IPS DF 19.7 (cell line): ENCODE measurements at places on chromosomes 7 and 10.

DNA sequence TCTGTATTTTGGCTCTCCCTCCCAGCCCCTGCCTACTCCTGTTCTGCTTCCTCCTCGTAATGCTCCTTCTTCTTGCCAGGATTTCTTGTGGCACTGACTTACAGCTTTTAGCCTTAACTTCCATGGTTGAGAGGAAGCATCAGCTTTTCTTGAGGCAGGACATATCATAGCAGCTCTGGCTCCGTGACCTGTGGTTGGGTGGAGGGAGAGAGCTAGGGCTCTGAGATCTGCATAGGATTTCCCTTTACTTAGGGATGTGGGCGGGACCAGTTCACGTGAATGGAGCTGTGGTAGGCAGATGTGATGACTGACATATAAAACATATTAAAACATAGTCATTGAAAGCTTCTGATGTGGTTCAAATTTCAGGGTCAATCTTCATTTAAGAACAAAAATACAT lies 10.6 kb upstream of the RAB11FIP2 start:
- DNase-seq, result no peak

- no peak for DNase-seq
Observed at GRCh38 chr10:17854044-17854652, 45.0 kb downstream of the MRC1 start.

GRCh38 chr7:147497246-147497645 lies 1093.3 kb upstream of the C7orf33 start:
- DNase-seq, result no peak

DNA sequence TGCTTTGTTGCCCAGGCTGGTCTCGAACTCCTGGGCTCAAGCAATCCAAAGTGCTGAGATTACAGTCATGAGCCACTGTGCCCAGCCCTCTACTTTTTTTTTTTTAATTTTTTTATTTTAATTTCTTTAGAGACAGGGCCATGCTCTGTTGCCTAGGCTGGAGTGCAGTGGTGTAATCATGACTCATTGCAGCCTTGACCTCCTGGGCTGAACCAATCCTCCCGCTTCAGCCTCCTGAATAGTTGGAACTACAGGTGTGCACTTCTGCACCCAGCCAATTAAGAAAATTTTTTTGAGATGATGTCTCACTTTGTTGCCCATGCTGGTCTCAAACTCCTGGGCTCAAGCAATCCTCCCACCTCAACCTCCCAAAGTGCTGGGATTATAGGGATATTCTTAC lies 528.6 kb downstream of the GATA3 start:
- no peak for DNase-seq

DNA sequence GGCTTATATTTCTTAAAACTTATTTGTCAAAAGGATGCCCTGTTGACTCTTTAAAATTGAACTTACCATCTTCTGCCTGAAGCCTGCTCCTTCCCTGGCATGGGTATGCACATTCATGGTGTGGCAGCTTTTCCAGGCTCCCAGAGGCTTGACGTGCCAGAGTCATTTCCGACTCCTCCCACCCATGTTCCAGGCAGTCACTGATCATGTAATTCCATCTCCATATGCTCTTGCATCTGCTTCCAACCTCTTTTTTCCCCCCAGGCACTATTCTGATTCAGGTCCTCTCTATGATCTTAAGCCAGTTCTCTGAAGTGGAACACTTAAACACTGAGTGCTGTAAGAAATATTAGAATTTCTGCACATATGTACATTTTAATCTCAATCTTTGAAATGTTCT lies 82.2 kb downstream of the CFAP58 start:
- no peak for DNase-seq

GRCh38 chr7:105682341-105683060 lies 101.2 kb upstream of the EFCAB10 start:
- DNase-seq, result no peak

DNA sequence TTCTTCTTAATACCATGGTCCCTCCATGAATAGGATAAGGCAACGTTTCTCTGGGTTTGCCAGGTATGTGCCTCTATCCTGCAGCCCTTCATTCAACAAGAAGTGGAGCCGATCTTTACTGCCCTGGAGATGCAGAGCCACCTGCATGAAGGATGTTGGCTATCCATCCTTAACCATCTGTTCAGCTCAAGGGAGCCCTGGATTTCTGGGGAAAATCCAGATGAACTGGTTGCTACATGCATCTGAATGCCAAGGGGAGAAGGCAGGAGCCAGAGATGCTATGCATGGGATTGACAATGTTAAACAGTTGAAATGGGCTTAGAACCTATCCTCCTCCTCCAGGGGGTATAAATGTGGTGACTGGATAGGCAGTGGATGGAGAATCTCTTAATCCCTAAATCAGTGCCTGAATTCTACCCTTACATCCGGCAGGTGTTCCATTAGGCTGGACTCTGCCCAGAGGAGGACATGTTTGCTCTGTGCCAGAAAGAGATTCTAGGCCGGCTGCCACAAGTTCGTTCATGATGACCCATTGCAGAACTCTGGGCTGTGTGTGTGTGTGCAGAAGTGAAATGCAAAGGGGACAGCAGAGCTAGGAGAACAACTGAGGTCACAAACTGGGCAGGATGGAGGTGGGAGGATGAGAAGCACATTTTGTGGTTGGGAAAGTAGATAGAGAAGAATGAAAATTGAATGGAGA lies 15.6 kb downstream of the CPED1 start:
- DNase-seq, result no peak

GRCh38 chr7:134940729-134941128 lies 45.6 kb upstream of the AGBL3 start:
- DNase-seq, result no peak

- no peak for DNase-seq
Observed at GRCh38 chr10:1374511-1375345, 318.5 kb downstream of the WDR37 start.

- DNase-seq, result no peak
Observed at GRCh38 chr7:22124941-22125340, 179.2 kb upstream of the CDCA7L start.

DNA sequence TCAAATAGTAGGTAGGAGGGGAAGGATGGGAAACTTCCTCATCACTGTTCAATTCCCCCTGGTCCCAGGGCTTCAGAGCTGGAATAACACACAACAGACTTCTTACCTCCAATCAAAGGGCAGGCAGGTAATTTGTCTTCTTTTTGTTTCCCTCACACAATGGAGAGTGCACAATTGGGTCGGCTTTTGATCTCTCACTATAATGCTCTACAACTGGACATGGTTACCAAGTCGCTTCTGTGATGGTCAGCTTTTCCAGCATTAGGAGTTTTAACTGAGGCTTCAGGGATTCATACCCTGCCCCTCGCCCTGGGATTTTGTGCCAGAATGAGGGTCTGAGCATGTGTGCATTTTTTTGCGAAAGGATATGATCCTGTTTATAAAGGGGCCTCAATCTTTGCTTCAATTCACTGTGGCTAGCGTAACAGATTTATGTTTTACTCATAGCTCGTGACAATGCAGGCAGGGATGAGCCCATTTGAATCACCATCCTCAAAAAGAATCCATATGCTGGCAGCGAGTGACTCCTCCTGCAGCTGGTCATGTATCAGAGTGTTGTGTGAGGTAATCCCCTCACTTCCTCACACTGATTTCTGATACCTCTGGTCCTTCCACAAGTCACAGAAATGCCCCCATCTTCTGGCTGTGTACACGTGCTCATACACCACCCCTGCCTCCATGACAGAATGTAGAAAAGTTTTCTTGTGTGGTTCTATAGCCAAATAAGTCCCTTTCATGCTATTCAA lies 189.6 kb downstream of the CTTNBP2 start:
- DNase-seq, result no peak

- DNase-seq, result no peak
Observed at GRCh38 chr10:110617425-110618229, 26.5 kb upstream of the RBM20 start.

- no peak for DNase-seq
Observed at GRCh38 chr7:116177009-116177408, 33.3 kb upstream of the TES start.

GRCh38 chr10:124449170-124450011 lies 444 bp downstream of the NKX1-2 start:
- no peak for DNase-seq

DNA sequence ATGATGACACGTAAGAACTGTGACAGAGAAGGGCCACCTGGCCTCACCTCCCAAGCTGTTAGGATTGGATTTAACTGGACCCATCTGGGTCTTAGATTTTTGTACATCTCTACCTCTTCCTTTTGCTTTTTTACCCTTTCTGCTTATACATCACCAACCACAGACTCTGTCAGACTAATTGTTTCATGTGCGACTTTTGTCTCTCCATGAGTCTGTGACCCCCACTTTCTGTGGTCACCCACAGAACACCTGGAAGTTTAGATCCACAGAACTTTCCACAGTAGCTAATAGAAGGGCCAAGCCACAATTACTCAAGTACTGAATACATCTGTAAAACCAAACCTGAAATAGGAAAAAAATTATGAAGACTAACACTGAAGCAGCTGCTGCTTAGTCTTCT lies 23.1 kb downstream of the SEC31B start:
- DNase-seq, result no peak

GRCh38 chr10:129845111-129845753 lies 118.8 kb downstream of the EBF3 start:
- DNase-seq, result no peak

DNA sequence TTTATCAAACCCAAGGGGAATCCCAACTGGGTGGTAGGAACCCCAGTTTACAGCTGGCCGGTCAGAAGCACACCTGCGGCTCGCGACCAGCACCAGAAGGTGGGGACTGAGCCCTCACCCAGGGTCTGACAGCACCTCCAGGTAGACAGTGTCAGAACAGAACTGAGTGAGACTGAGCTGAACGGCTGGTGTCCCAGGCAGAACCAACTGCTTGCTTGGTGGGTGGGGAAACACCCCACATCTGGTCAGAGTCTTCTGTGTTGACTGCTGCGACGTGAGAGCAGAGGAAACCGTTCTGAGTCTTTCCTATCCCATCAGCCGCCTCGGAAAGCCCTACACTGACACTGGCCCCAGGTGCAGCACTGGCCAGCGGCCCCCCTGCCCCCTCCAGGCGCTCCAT lies 160.7 kb downstream of the MAD1L1 start:
- no peak for DNase-seq

DNA sequence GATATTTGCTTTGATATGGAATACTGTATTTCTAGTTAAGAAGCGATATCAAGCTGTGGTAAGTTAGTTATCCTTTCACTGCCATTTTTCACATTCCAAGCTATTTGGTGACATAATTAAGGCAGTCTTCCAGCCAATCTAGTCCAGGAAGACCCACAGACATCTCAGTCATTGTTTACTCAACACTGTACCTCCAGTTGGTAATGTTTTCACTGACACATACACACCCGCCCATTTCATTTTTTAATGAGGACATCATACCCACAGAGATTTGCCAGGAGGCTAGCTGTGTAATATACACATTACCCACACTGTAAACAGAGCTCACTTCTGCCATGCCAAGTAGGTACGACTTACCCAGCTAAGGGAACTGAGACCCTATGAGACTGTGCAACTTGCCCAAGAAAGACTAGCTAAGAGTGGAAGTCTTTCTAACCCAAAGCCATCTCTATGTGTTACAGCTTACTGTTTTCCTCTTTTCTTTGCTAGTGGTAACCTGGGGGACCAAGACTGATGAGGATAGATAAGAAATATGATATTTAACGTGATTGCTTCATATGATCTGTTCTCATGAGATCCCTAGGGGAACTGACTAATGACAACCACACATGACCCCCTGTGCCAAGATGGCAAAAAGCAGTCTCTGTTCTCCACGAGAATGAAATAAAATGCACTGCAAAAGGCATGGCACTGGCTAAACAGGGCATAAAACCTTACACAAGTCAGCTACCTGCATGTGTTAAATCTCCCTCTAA lies 179.0 kb downstream of the DGKI start:
- no peak for DNase-seq

DNA sequence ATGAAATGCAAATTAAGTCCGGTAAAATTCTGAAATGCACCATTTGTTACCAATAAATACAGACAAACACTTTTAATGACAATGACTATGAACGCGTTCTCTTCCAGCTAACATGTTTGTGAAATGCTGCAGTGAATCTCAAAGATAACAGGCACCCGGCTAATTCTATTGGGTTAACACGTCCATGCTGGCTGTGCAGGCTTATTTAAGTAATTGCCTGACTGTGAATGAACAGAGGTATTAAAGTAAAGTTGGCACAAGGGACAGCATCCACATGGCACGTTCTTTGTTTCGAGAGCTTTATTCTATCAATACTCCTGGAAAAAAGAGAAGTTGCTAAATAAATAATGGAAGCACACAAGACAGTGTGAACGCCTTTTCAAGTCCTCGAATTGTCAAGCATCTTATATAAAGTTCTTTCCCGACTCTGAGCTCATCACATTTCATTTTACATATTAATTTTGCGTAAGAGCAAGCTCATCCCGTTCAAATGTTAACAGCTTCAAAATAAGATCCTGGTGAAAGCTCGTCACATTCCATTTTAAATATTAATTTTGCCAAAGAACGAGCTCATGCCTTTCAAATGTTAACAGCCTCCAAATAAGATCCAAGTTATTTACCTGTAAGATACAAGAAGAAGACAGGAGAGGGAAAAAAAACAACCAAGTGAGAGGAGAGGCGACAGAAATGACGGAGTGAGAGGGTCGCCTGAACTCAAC lies 111.3 kb upstream of the RHEB start:
- no peak for DNase-seq
